ENCODE measurements at places on chromosomes 1 and 21.

- DNase-seq, result no peak
Measured at GRCh38 chr1:13948888-13949391, 249.0 kb downstream of the PRDM2 start.

- DNase-seq, result no peak
Measured at GRCh38 chr1:24362982-24363614, 43.9 kb downstream of the GRHL3 start.

DNA sequence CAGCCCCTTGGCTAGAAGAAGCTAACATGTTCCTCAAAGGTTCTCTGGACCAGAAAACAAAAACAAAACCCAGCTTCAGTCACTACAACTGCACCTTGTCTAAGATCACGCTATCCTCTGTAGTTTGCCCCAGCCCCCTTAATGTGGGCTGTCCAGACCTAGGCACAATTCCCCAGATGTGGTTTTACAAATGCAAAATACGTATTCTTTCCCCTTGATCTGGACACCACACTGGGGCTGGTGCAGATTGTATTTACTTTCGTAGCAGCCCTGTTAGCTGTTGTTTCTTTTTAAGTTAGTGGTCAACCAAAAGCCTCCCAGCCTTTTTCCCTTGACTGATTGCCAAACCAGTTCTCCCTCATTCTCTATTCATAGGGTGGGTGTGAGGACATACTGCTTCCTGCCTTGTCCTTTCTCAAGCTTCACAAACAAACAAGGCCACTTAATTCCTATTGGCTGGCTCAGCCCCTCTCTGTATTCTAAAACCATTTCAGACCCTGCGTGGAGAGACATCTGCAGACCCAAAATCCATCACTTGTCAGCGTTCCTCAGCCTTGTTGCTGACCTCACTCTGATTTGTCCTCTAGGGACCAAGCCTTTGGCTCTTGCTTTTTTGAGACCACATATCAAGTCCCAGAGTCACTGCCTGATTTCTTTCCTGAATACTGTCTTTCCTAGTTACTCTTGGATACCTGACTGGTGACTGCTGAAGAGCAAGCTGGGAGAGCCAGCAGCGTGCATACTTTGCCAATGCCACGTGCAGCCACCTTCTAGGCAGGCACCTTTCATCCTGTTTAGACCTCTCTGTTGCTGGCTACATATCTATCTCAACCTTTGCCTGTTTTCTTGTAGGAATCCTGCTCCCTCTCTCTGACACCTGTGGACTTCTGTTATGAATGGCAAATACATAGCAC, 96.4 kb upstream of the RAB3GAP2 start:
- DNase-seq, result no peak

DNA sequence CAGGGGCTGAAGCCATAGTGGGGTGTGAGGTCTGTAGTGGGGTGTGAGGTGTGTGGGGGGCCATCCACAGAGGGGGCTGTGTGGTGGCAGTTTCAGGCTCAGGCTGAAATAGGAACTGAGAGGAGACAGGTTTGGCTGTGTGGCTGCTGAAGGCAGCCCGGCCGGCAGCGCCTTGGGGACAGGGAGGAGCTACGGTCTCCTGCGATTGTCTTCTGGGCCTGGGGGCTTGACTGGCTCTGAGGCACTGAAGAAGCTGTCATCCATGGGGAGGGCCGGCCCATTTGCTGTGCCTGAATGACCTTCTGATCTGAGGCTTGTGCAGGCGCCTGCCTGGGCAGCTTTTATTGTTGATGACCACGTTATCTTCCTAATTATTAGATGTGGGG, 10.0 kb upstream of the TTC34 start:
- no peak for DNase-seq

DNA sequence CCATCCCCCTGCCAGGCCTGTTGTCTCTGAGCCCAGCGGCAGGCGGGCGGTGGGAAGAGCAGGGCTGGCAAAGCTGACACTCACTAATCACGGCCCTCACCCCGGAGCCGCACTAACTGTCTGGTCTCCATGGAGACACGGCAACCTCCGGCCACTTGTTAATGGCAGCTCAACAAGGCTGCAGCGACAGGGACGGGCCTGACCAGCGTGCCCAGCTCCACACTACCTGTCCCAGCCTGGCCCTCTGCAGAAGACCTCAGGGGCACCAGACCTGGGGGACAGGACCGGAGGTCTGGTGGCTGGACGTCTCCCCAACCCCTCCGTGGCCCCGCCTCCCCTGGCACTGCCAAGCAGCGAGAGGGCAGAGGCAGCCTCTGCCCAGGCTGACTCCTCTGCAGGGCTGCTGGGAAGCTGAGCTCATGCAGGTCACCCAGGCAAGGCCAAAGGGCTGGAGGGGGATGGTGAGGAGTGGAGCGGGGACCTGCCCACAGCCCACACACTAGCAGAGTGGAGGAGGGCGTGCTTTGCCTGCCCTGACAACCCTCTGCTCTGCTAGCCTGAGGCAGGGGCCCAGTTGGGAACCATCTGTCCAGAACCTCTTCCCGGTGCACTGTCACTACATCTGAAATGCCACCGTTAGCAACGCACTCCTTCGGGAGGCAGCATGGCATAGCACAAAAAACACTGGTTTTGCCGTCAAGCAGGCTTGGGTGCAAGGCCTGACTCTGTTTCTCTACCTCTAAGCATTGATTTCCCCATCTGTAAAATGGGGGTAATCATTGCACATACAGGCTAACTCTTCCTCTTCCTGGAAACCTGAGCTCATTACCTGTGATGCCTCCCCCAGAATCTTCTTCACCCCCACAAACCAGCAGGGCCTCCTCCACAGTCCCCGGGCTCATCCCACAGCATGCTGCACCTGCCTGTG, 29.6 kb upstream of the WASF2 start:
- DNase-seq, result no peak

DNA sequence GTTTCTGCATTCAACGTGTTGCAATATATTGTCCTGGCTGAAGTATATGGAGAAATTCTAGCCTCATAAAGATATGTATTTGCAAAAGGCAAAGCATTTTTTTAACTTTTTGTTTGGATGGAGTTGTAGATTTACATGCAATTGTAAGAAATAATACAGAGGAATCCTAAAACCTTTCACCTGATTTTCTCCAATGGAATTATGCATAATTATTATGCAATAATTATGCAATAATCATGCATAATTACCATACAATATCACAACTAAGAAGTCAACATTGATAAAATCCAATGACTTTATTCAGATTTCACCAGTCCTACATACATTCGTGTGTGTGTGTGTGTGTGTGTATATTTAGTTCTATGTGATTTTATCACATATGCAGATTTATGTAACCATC, 7.5 kb upstream of the MAP3K21 start:
- DNase-seq, result no peak

- DNase-seq, result no peak
Measured at GRCh38 chr1:109969146-109969829, 15.3 kb upstream of the AHCYL1 start.
